ENCODE measurements at places on chromosomes 6 and 20.

GRCh38 chr6:36627801-36628246, 33.7 kb downstream of the SRSF3 start:
- DNase-seq = no peak

DNA sequence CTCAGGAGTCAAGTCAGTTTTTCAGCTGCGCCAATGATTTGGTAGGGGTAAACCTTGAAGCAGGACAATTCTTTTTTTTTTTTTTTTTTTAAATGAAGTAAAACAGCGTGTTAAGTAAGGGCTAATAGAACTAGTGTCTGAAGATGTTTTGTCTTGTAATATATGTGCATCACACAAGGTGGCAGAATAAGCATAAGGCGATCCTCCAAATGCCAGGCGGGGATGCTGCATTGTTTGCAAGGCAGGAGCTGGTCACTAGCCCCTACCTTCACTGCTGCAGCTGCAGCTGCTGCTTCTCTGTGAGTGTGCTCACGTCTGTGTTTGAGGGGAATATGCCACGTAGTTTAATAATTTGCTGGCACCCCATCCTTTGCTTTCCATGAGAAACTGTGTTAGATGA, 272.7 kb upstream of the MAP3K7 start:
- DNase-seq = no peak

DNA sequence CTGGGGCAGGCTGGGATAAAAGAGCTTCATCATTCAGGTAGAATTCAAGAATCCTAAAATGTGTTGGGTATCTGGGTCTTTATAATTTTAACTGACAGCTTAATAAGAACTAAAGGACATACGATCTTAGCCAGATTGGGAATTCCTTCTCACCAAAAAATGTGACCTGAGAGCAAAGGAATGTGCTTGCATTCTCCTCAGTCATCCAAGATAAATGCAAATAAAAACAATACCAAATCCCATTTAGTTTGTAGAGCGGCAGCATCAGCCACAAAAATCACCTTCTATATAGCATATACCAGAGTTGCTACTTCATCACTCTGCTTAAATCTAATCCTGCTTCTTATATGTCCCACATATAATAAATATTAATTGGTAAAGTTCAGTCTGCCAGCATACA, 16.9 kb downstream of the USP49 start:
- no peak for DNase-seq

- DNase-seq = no peak
Measured at GRCh38 chr6:106154326-106154725, 68.2 kb downstream of the PRDM1 start.

DNA sequence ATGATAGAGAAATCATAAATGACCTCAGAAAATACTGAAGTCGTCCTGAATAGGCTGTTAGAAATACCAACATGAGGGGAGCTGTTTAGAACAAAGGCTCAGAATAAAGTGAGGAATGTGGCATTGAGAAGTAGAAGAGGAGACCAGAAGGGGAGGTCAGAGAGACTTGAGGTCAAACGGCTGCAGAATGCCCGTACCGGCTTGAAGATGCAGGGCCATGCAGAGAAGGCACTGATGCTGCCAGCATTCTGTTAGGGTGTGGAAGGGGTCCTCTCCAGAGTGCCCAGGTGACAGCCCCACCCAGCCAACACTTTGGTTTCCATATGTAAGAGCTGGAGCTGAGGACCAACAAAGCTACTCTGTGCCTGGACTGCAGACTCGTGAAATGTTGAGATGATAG, 570.9 kb downstream of the CDH26 start:
- DNase-seq = no peak

GRCh38 chr6:119285908-119286625, 63.5 kb downstream of the MAN1A1 start:
- DNase-seq = no peak

DNA sequence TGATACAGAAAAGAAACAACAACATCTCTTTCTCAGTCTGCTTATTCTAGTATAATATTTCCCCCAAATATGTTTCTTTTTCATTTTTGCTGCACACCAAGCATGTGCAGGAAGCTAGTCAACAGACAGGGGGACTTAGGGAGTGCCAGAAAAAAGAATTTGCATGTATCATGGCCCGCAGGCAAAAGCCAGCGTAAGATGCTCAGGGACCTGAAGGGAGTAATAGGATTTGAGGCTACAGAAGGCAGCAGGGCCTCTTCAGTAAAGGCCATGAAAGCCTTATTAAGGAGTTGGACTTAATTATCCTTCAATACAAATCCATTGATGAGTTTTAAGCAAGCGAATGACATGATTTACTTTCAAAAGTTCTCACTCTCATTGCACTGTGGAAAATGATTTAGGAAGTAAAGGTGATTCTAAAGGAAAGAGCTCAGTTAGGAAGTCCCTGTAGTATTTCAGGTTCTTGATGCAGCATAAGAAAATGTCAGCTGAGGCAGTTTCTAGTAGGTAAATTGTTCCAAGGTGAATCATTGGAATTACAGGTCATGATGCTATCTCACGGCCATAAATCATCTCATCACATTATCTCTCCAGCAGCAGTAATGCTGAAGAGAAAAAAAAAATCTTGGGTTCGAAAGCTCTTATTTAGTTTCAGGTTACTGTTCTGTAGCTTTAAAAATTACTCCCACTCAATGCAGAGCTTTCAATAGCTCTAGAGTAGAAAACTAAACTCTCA, 94.8 kb downstream of the PTCHD4 start:
- no peak for DNase-seq

DNA sequence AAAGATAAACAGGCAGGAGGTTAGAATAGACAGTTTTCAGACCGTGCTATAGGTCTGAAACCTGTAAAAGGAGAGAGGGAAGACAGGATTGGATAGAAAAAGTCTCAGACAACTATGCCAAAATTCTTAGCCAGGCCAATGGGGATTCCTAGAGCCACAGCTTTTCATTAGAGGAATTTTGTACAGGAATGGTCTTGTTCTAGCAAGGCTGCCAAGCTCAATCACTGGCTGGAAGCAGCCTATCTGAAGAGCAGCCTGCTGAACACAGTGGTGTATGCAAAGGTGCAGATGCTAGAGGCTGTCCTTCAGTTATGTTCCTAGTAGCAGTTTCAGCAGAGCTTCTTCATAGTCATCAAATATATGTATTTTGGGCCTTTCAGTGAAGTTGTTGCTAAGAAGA, 313.1 kb downstream of the GRIK2 start:
- no peak for DNase-seq

GRCh38 chr6:22126910-22127309, 169.9 kb downstream of the PRL start:
- DNase-seq = no peak

DNA sequence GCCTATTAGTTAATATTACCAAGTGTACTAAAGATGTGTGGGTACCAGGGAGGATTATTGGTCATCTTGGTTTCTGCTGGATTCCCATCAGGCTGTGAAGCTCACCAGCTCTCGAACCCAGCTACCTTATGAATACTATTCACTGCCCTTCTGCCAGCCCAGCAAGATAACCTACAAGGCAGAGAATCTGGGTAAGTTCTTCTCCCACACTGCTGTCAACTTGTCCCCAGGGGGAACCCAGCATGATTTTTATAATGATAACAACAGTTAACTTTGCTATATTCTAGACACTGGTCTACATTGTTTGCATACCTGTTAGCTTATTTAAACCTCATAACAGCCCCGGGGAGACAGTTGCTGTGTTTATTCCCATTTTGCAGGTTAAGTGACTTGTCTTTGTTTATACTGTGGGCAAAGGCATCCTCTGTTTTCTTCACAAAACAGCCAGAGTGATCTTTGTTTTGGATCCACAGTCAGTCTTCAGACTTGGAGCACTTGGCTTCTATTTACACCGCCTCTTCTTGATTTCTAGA, 26.5 kb downstream of the TM9SF4 start:
- no peak for DNase-seq

GRCh38 chr6:152630832-152631231, 6.3 kb downstream of the SYNE1 start:
- DNase-seq = no peak

- peak; percentile 15 for DNase-seq
Measured at GRCh38 chr20:63309261-63310071, 16.5 kb downstream of the COL20A1 start.

DNA sequence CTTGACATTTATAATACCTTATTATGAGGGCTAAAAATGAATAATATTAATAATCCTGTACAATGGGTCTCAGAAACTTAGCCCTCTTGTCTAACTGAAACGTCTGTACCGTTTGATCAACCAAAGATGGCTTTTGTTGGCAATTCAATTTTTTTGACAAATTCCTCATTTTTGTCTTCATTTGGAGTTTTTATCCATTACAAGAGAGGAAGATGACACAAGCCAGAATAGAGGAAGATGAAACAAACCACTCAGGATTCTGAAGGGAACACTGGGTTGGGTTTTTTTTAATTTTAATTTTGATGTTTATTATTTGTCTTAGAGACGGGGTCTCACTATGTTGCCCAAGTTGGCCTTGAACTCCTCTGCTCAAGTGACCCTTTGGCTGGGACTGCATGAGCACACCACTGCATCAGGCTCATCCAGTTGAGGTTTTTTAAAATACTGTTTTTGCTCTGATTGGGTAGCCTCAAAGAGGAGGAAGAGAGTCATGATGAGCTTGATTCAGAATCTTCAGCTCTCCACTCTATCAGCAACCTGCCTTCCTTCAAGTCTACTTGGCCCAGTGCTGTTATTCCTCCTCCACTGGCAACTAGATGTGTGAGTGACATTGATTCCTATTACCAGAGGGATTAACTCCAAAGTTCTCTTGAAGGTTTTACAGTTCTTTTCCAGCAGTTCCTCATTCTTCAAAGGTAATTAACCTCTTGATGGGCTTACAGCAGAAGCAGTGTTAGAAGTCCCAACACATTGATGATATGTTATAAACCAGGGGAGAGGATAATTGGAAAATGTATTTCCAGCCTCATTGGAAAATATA, 71.3 kb downstream of the ATXN1 start:
- no peak for DNase-seq

GRCh38 chr6:22737331-22737730, 168.0 kb downstream of the HDGFL1 start:
- no peak for DNase-seq

DNA sequence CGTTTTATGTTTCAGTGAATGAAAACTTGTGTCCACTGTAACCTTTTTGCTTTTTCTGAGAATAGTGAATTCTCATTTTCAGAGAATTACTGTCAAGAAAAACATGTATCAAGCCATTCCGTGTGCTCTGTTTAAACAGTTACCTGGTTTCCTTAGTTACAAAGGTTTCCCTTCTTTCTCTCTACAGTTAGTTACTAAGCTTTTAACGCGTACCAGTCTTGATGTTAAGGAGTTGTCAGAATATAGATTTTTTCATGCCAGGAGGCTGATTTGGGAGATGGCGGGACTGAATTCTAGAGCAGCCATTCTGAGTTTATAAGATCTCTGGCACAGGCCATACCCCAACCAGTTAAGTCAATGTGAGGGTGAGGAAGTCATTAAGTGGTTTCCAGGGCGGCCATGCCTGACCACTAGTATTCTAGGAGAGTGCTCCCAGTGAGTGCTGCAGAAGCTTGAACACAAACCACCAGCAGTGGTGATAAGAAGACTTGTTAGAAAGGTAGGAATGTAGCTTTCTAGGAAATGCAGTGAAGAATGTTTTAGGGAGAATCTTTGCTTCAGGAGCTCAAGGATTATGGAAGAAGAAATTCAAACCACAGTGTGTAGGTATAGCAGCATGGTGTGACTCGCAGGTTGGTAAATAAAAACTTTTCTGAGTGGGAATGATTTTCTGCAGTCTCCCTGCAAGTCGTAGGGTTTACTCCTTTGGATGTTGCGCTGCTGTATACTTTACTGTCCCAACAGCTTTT, 112.9 kb downstream of the JARID2 start:
- no peak for DNase-seq

GRCh38 chr6:149567194-149567586, 1.0 kb downstream of the GINM1 start:
- no peak for DNase-seq

- DNase-seq = no peak
Measured at GRCh38 chr6:134216301-134217010, 101.5 kb downstream of the SGK1 start.

- no peak for DNase-seq
Measured at GRCh38 chr6:165944002-165944466, 223.6 kb downstream of the TBXT start.

DNA sequence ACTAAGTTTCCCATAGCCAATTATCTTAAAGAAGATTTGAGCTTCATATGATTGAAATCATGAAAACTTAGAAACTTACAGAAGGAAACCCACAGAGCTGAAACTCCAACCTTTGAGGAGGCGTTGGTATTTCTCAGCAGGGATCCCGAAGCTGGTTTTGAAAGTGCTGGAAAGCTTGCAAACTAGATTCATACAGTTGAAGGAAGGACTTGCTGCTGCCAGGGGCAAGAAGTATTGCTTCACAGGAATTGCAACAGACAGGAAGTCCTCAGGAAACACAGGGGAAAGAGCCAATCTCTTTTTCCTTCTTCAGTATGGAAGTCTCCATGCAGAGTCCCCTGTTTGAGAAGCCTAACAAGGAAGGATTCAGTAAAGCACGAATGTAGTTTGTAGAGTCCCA, 419.7 kb downstream of the CD109 start:
- DNase-seq = no peak

- DNase-seq = no peak
Measured at GRCh38 chr20:18466574-18466893, 296 bp downstream of the DZANK1 start.

- no peak for DNase-seq
Measured at GRCh38 chr6:11226005-11226404, 6.5 kb downstream of the NEDD9 start.

GRCh38 chr6:46105568-46105967, 24.2 kb upstream of the ENPP4 start:
- no peak for DNase-seq

DNA sequence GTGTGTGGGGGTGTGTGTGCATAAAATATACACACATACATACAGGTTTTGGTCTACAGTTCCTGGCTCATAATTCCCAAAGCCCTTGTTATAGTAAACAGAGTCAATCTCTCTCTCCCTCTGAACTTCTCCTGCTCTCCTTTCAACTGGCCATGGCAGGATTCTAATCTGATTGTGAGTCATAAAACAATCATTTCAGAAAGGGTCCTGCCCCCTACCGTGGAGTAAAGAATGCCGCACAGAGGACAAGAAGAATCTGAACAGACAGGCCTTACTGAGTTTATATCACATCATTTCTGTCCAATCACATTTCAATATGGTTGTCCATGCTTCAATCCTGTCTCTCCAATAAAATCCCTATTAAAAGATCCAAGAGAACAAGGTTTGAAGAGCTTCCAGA, 416.9 kb downstream of the FRK start:
- no peak for DNase-seq
